Activated CD8-positive, alpha-beta memory T cell treated with anti-CD3 and anti-CD28 coated beads for 4 hours (primary cell): ENCODE measurements at places on chromosomes 13 and 19.

- no peak for DNase-seq
Measured at GRCh38 chr19:35149463-35149862, 5.1 kb upstream of the FXYD5 start.

DNA sequence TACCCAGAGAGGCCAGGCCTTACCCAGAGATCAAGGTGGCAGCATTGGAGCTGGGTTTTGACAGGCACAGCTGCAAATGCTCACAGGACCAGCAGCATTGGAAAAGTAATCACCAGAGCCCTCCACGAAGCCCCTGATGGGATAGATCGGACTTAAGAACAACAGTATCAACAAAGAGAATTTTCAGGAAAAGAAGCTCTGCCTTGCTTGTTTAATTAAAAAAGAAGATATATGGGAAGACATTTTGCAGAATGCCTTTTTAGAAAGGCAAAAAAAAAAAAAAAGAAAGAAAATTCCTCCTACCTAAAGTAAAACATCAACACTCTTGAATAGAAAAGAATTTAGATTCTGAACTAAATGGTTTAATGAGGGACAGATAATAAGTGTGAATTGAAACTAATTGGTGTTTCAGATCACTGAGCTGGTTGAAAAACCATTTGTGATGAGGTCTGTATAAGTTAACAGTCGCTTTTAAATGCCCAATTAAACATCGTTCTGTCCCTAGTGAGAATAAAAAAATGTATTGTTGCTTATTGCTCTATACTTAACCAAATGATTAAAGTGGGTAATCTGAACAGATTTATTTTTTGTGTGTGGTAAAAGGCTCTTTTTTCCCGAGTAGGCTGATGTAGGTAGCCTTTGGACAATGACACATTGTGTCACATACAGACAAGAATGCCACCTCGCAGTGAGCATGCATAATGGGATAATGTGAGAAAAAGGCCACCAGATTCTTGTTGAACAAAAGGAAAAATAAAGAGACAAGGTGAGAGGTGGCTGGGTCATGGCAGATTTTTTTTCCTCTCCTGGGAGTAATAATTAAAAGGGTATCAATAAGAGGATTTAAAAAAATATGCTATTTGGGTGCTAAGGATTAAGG, 93.0 kb upstream of the ARGLU1 start:
- no peak for DNase-seq

GRCh38 chr13:20826843-20827560, 53.2 kb upstream of the EEF1AKMT1 start:
- DNase-seq: no peak

DNA sequence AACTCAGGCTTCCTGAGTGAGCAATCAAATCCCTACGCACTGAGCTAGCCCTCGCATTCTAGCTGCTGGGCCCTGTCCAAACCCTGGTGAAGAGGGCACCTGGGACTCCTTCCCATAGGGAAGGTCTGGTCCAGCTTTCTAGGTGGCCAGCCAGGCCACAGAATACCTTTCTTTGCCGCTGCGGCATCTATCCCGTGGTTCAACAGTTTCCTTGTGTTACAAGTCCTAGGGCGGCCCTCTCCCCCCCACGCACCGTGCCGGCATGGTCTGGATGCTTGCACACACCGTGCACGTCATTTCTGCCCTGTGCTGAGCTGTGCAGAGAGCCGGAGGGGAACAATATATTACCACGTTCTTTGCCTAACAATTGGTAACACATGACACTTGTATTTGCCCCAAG, 164.6 kb upstream of the TSHZ3 start:
- no peak for DNase-seq

GRCh38 chr19:50181121-50181520, 18.0 kb upstream of the IZUMO2 start:
- DNase-seq: no peak

DNA sequence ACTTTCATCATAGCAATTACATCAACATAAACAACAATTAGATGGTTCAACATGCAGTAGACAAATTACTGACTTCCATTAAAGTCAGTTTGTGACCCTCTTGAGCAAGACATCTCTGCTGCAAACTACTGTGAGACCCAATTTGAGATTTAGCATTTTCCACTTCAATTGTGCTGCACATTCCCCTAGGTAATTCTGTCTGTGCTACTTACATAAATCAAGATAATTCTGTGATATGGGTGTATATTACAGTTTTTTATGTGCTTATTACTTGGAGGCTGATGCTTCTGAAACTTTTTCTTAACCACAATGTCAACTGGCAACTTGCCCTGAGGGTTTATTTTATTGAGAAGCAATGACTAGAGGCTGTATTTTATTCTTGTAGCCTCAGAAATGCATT, 1714.4 kb downstream of the OLFM4 start:
- no peak for DNase-seq

- no peak for DNase-seq
Measured at GRCh38 chr19:18401580-18402112, 4.2 kb upstream of the LRRC25 start.

GRCh38 chr19:30204721-30205120, 167.5 kb upstream of the ZNF536 start:
- no peak for DNase-seq

DNA sequence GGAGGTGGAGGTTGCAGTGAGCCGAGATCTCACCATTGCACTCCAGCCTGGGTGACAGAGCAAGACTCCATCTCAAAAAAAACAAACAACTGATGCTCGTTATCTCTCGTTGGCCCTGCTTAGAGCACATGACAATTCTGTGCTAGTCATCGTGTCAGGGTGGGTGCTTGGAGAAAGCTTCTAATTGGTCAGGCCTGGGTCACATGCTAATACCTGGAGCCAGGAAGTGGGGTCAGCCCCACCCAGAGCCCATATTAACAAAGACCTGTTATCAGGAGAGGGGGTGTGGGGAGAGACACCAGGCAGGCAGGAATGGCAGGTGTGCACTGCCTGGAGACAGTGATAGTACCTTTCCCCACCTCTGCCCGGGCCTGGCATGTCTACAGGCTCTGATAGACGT, 84.9 kb downstream of the DPF1 start:
- DNase-seq: no peak

DNA sequence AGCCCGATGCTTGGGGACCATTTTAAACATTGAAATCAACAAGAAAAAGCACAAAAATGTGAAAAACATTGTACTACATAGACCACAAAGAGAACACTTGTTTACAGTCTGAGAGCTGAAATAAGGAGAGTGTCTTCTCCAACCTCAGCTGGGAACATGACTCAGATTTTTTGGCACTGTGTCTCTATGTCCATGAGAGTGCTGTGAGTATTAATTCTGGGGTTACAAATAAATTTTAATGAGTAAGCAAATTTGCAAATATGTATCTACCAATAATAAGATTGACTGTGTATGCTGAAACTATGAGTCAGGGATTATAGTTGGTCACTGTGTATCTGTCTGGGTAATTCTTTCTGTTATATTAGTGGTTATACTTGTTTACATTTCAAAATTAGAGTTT, 174.0 kb downstream of the DCT start:
- DNase-seq: no peak

DNA sequence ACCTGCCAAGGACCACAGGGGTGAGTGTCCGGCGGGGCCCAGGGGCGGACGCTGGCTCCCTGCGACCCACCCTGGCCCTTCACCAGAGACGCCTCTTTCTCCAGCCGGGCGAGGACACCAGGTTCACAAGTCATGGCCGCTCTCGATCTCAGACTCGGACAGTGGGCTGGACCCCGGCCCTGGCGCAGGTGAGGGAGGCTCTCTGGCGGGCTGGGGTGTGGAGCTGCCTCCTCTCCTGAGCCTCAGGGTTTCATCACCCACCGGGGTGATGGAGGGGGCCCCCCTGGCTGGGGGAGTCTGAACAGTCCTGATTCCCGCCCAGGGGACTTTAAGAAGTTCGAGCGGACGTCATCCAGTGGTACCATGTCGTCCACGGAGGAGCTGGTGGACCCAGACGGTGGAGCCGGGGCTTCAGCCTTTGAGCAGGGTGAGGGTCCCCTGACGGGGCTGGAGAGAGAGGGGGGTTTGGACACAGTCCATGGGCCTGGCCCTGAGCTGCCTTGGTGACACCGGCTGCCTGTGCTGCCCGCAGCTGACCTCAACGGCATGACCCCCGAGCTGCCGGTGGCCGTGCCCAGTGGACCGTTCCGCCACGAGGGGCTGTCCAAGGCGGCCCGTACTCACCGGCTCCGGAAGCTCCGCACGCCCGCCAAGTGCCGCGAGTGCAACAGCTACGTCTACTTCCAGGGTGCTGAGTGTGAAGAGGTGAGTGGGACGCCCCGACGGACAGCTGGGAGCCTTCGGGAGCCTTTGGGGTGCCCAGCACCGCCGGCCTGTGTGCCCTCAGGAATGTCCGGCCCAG, 13.6 kb downstream of the ARHGAP45 start:
- no peak for DNase-seq

DNA sequence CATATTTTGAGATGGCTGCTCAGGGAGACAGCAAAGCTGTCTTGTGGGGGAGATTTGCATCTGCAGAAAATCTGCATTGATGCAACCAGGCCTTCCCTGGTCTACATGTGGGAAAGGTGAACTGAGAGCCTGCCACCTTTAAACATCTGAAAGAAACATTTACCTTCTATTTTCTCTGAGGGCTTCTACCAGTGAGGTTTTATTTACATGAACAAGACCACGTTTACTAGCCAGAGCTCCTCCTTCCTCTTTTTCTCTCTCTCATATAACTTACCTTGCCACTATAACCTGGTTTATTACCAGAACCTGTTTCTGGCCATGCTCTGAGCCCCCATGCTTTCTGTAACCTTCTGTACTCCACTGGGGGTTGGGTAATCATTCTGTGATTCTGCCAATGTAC, 14.4 kb upstream of the RUBCNL start:
- DNase-seq: no peak

DNA sequence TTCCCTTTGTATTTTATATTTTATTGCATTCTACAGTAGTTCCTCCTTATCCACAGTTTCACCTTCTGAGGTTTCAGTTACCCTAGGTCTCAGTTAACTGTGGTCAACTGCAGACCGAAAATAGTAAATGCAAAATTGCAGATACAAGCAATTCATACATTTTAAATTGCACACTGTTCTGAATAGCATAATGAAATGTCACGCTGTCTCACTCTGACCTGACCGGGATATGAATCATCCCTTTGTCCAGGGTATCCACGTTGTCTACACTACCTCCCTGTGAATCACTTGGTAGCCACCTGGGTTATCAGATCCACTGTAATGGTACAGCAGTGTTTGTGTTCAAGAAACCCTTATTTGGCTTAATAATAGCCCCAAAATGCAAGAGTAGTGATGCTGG, 325.0 kb downstream of the DNAJC15 start:
- no peak for DNase-seq

DNA sequence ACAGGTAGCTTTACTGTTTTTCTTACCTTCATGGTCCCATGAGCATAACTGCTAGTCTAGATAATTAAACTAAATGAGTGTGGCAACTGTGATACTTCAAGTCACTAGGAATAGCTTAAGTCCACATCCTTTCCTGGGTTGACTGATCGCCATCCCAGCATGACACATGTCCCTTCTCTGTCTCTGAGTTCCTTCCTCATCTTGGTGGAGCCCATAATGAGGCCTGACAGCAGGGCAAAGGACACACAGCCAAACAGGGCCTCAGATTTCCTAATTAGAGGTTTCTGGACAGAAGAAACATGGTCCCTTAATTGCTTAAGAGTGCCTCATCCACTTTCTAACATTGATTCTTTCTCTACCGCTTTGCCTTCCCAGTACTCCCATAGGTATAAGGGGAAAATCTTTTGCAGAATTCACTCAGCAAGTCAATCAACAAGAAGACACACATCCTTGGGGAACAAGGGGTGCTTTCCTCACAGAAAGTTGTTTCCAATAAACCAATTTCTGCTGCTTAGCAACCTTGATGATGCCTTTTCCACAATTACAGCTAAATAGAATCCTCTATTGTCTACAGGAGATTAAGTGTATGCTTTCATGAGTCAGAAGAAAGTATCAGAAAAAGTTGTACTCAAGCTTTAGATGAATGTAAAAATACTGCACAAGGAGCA, 208.3 kb upstream of the SERP2 start:
- DNase-seq: no peak

GRCh38 chr13:85661675-85662074, 137.5 kb downstream of the SLITRK6 start:
- no peak for DNase-seq

DNA sequence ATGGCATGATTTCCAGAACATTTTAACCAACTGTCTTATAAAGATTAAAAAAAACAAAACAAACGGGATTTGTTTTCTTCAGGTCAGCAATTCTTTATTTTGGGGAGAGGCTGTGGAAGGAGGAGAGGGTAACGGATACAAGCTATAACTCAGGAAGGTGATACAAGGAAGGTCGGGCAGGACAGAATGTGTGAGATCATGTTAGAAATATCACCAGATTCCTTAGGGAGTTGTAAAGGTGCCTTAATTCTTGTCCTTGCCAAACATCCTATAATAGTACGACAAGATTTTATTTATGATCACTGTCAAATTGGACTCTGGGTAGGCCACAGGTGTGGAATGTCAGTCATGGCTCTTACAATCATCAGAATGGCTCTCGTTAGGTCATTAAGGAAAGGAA, 503.1 kb downstream of the DIAPH3 start:
- DNase-seq: no peak

DNA sequence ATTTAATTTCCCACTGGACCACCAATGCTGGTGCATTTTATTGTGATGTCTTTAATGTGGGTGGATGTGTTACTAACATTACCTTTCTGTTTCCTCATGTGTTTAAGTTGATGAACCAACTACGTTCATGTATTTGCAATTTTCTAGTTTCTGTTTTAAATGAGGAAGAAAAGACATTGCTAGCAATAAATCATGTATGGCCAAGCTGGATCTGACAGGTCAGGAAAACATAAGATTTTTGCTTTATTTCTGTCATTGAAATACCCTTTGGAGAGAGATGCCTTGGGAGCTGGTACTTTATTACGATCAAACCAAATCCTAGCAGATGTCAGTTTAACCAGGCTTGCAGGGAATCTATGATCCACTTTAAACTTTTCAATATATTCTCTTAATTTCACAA, 553.2 kb downstream of the RFC3 start:
- no peak for DNase-seq

GRCh38 chr13:38463048-38463447, 113.4 kb downstream of the UFM1 start:
- no peak for DNase-seq

DNA sequence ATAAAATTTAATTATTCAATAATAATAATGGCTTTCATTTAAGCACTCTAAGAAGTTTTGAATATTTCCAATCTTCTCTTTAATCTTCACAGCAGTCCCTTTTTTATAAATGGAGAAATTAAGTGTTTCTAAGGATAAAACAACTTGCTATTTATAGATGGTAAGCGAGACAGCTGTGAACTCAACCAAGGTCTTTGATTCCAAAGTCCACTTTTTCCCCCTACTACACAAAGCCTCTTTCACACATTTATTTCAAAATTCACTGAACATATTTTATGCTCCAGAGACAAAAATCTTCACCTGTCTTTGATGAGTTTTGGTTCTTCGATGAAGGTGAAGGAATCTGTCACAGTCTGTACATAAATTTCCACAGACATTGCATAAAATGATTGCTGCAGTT, 34.4 kb upstream of the FBXL3 start:
- no peak for DNase-seq

- DNase-seq: no peak
Measured at GRCh38 chr13:24279327-24280110, 29.9 kb upstream of the C1QTNF9 start.

- no peak for DNase-seq
Measured at GRCh38 chr19:16374436-16374835, 49.8 kb downstream of the KLF2 start.
